ENCODE measurements at places on chromosomes 16 and 17.

DNA sequence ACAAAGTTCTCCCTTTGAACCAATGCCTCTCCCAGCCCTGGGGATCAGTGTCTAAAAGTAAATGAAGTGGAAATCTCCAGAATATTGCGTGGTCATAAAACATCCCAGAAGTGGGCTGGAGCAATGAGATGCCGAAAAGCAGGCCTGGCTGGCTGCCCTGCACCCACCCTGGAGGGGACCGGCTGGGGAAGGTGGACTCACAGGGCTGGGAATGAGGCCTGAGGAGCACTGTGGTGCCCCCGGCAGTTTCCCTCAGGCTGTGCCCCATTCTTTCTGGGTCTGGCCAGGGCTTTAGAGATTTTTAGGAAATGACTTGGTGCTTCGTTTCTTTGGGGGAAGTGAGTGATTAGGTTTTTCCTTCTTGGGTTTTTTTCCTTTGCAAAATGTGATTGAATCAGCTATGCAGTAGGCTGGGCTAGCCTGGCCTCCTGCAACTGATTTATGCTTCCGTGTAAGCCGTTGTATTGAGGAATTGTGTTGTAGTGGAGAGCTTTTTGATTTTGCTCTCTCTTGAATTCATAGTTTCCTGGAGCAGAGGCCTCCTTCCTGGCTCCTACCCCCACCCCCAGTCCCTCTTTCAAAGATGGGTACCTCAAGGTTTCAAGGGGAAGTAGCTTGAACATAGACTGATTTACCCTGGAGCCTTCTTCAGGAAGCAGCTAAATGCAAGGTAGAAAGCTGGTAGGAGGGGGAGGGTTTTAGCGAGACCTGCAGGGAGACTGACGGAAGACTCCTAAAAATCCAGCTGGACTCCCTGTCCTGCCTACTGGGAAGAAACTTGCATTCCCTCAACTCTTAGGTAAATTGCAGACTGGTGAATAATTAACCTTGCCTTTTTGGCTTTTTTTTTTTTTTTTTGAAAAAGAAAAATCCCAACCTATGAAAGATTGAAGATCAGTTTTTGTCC lies 170.2 kb downstream of the RAB11FIP4 start:
- no peak for DNase-seq

DNA sequence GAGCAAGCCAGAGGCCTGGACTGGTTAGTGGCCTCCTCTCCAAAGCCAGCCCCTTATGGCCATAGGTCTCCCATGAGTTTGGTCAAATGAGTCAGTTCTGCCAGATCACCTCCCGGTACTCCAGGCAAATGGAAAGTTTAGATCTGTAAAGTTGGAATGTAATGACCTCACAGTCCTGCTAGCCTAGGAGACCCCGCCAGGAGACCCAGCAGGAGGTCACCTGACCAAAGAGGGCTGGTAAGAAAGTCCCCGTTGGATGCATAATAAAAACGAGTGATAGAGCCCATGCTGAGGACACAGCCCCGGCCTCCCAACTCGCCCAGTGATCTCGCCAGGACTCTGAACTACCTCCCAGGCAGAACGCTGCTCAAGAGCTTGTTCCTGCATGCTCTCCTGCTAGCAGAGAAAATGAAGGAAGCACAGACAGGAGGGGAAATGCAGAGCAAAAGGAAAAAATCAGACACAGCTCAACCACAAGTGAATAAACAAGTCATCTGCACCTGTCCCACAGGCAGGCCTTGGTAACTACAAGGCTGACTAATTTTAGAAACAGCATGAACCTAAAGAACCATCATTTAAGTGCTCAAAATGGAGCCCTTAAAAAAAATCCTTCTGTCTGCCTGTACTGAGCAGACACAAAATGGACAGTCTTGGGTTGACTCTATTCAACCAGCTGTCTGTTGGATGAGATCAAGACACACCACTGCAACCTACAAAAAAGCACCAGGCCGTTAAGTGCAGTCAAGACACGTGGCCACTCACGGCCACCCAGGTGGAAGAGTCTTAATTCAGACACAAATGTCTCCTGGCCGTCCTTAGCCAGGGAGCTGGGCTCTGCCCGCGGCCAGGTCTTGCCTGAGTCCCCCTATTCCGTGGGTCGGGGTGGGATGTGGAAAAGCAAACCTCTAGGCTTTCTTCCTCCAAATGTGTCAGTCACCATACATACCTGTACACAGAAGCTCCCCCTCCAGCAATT lies 9.2 kb downstream of the CDIP1 start:
- no peak for DNase-seq

- DNase-seq: no peak
Observed at GRCh38 chr16:4244254-4245076, 2.6 kb upstream of the SRL start.

- DNase-seq: no peak
Observed at GRCh38 chr16:79897453-79898146, 297.1 kb upstream of the MAF start.

DNA sequence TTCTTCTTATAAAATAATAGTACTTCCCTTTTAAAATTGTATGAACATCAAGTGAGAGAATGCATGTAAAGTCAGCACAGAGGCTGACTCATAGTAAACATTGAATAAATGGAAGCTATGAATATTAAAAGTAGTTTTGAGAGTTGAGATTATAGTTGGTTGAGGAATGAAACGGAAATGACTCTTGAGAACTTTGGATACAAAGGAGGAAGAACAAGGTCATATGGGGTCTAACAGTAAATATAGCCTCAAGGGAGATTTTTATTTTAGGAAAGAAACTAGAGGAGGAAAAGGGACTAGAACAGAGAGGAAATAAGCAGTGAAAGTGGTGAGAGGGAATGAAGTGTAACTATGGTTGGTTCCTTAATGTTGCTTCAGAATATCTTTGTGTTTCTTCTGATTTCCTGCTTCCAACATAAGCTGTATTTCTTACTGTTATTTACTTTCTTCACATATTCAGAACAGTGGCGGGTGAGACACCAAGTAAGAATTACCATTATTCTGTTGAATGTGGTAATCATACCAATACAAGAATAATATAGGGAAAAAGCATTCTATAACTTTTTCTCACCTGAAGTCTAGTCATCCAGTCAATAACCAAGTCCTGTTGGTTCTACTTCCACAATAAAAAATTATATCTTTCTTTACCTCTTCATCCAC lies 165.1 kb downstream of the CHD9 start:
- no peak for DNase-seq

GRCh38 chr16:67667453-67667816 lies 821 bp downstream of the C16orf86 start:
- no peak for DNase-seq

DNA sequence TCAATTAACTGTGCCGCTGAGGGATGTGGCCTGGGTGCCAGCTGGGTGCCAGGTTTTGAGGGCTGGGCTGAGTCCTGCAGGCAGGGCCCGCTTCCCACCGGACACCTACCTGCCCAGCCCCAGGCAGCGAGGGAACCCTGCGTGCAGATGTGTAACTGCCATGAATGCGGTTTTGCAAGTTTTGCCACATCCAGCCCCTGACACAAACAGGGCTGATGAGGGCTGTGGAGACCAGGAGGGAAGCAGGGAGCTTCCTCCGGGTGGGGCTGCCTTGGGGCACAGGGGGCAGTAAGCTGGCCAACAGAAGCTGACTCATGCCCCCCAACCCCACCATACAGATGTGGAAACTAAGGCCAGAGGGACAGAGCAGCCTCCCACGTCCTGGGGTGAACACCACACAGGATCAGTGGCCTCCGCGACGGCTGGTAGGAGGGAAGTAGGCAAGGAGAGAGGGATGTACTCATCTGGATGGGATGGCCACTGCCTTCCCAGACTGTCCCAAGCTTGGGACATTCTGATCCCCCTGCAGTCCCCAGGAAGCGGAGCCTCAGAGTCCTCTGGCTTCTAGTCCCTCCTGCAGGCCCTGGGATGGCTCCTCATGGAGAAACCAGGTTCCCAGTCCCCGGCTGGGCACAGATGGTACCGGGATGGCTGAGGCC lies 1.6 kb downstream of the UBALD1 start:
- DNase-seq: no peak

GRCh38 chr17:68306819-68307218 lies 15.5 kb downstream of the ARSG start:
- DNase-seq: no peak

DNA sequence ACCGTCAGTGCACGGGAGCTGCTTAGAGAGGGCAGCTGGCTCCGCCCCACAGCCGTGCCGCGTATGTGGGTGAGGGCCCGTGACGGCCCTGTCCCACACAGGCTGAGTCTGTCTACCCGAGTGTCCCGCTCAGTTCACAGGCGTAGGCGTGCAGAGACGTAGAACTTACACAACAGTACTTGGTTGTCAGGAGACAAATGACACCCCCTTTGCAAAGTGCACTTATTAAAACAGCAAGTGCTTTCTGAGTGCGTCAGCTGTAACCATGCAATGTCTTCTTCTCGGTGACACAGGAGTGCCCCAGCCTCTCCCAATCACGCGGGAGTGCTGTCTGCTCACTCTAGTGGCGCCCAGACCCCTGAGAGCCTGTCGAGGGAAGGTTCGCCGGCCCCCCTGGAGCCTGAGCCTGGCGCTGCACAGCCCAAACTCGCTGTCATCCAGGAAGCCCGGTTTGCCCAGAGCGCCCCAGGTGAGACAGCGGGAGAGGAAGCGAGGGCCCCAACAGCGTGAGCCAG lies 64.2 kb downstream of the FOXK2 start:
- peak; percentile 69 for DNase-seq

- no peak for DNase-seq
Observed at GRCh38 chr17:48551596-48552465, 6.9 kb upstream of the HOXB2 start.

GRCh38 chr17:18280249-18280648 lies 19.8 kb downstream of the MIEF2 start:
- no peak for DNase-seq

- no peak for DNase-seq
Observed at GRCh38 chr16:86396901-86397311, 113.4 kb upstream of the FOXF1 start.

DNA sequence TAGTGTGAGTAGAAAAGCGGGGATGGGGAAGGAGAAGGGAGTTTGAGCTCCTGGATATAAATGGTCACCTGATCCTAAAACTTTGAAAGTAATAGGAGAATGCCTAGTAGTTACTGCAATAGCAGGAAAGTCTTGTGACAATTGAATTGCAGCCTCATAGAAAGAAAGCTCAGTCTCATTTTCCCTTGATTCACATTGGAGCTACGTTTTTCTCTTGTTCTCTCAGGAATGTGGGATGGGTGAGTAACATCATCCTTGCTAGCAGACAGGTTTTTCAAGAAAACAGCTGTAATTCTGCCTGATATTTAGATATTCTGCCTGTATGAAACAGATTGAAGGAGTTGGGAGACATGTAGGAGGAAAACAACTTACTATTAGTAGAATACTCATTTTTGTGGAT lies 25.3 kb downstream of the SF3B3 start:
- DNase-seq: no peak

- no peak for DNase-seq
Observed at GRCh38 chr16:53112015-53112414, 57.2 kb downstream of the CHD9 start.

GRCh38 chr17:39402890-39403605 lies 1.6 kb upstream of the FBXL20 start:
- DNase-seq: peak; percentile 54

DNA sequence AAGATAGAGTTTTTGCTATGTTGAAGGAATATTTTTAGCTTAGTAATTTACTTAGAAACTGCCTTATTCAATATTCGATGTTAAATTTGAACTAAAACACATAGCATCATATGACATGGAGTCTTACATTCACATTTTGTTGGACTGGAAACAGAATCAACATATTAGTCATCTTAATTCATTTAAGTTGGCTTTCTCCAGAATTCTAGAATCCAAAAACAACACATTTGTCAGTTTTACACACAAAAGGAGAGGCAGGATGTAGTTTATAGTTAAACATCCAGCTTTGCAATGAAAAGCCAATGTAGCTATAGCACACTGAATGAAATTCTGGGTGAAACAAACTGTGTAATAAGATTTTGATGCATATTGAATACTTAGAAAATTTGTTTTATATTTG lies 43.3 kb downstream of the WWOX start:
- no peak for DNase-seq

DNA sequence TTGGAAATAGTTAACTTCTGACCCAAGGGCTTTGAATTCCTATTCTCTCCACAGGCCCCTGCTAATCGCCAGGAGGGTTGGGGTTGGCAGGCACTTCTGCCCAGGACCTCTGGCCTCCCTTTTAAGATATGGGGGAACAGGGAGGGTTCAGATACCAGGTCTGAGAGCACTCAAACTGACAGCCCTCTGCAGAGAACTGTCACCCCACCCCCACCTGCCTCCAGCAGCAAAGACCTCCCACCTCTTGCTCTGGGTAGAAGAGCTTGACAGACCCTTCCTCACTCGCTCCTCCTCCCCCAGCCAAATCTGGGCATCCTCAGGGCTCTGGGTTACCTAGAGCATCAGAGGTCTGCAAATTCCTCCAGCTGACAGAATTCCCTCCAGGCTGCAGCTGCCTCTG lies 11.6 kb downstream of the CDH3 start:
- DNase-seq: no peak

DNA sequence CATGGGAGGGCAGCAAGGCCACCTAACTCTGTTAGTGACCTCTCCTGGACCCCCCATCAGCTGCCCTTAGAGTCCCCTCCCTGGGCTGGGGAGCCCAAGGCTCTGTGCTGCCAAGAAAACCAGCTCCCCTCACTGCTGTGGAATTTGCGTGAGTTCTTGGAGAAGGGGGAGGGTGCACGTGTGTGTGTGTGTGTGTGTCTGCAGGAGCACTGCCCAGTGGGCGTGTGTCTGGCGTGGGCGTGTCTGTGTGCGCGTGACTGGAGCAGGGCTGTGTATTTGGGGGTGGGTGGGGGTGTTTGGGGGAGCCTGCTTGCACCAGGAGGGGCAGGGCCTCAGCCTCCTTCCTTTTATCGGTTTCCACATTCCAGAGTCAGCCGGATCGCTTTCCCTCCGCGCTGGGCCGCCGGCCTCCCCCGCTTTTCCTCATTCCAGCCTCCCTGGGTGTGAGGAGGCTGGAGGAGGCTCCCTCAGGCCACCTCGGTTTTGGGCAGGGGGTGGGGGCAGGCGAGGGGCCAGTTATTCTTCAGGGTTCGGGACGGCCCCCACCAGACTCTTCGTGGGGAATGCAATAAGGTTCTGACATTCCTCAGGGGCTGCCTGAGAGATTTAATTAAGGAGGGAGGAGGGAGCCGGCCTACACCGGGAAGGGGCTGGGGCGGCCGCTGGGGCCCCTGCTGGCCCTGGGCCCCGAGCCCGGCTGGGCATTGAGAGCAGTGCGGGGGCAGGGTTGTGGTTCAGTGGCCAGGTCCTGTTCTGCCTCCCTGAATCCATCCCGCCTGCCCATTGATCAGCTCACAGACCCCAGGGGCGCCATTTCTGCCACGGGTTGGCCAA lies 2.5 kb downstream of the VASN start:
- no peak for DNase-seq

DNA sequence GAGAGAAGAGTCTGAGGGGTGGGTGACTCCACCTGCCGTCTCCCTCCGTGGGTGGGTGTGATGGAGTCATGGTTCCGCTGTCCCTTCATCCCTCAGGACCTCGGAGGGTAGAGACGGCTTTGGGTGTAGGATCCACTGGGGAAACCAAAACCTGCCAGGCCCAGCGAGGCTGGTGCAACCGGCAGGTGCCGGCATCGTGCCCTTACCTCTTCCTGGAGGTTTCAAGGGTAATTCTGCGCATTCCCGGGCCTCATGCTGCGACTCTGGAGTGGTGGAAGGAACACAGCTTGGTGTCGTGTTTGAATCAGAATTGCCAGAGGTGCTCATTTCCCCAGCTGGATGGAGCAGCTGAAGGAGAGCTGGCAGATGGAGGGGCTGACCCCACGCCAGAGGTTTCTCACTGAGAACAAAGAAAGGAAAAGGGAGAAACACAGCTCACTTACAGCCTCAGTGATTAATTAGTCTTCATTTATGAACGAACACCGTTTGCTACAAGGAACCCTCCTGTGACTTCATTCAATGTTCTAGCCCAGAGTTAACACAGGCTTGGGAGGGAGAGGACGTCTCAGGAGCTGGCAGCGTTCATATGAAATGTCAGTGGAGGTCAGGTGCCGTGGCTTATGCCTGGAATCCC lies 16.3 kb upstream of the ATP2A3 start:
- DNase-seq: no peak

Measured in activated effector memory CD4-positive, alpha-beta T cell treated with anti-CD3 and anti-CD28 coated beads, Interleukin-2, amount 50 U/mL, for 16 hours (primary cell).